Bronchial smooth muscle cell (primary cell): ENCODE measurements at places on chromosomes 13 and 19. TPM values are rescaled to one million over a fixed set of nuclear protein-coding genes. Genes with fewer than 3 reads are reported as not detected.

Gene NLRP5
- total RNA-seq, result not detected in 2 replicates

Gene ZNF304
- total RNA-seq, result 9.1 and 13.6 TPM in 2 replicates

Gene SHISA7
- total RNA-seq, result not detected in 2 replicates

Gene SMIM44
- total RNA-seq, result not detected in 2 replicates

Gene GRK1
- total RNA-seq, result not detected in 2 replicates

Gene ZNF274
- total RNA-seq, result 13.0 and 16.4 TPM in 2 replicates

Gene IQCN
- 0.43 and 0.63 TPM in 2 replicates for total RNA-seq

Gene OR10H1
- not detected in 2 replicates for total RNA-seq

Gene AZU1
- total RNA-seq, result 0.16 TPM in 1 of 2 replicates, not detected in the other

Gene RYR1
- total RNA-seq, result under 0.01 TPM in 2 replicates

Gene RDH8
- total RNA-seq, result not detected in 2 replicates

Gene GNA15
- under 0.01 and 0.09 TPM in 2 replicates for total RNA-seq

Gene PGLYRP1
- not detected in 2 replicates for total RNA-seq

Gene ZNF579
- 1.6 and 2.0 TPM in 2 replicates for total RNA-seq

Gene KANK2
- total RNA-seq, result 350 and 544 TPM in 2 replicates

Gene CD79A
- not detected in 2 replicates for total RNA-seq
